CD4-positive, CD25-positive, alpha-beta regulatory T cell (primary cell): ENCODE measurements at places on chromosomes 16 and 17. TPM values are rescaled to one million over a fixed set of nuclear protein-coding genes. Genes with fewer than 3 reads are reported as not detected.

GRCh38 chr17:79732254-79732653, 1.5 kb downstream of the ENPP7 start:
- H3K27me3 ChIP-seq = no peaks in the 10 kb centered on the region
- no peaks in the 10 kb centered on the region for H3K36me3 ChIP-seq
- no peak overlapping the region for H3K27ac ChIP-seq
- no peak overlapping the region for H3K4me3 ChIP-seq
- H3K4me1 ChIP-seq = peaks cover 4% of the 10 kb centered on the region

GRCh38 chr17:38657824-38658740, 16.7 kb downstream of the EPOP start:
- H3K36me3 ChIP-seq = no peaks in the 10 kb centered on the region
- peaks cover 9% of the 10 kb centered on the region for H3K4me1 ChIP-seq
- no peak overlapping the region for H3K4me3 ChIP-seq
- no peak overlapping the region for H3K27ac ChIP-seq

GRCh38 chr17:82101301-82101715, 3.3 kb upstream of the FASN start:
- no peak overlapping the region for H3K27ac ChIP-seq
- H3K4me3 ChIP-seq = no peak overlapping the region
- no peaks in the 10 kb centered on the region for H3K36me3 ChIP-seq
- H3K4me1 ChIP-seq = peaks cover 35% of the 10 kb centered on the region
- no peaks in the 10 kb centered on the region for H3K27me3 ChIP-seq

- no peaks in the 10 kb centered on the region for H3K36me3 ChIP-seq
- H3K4me3 ChIP-seq = no peak overlapping the region
- no peak for DNase-seq
- no peak overlapping the region for H3K27ac ChIP-seq
- H3K4me1 ChIP-seq = peaks cover 8% of the 10 kb centered on the region
Observed at GRCh38 chr17:59416184-59416583, 84.7 kb downstream of the YPEL2 start.

DNA sequence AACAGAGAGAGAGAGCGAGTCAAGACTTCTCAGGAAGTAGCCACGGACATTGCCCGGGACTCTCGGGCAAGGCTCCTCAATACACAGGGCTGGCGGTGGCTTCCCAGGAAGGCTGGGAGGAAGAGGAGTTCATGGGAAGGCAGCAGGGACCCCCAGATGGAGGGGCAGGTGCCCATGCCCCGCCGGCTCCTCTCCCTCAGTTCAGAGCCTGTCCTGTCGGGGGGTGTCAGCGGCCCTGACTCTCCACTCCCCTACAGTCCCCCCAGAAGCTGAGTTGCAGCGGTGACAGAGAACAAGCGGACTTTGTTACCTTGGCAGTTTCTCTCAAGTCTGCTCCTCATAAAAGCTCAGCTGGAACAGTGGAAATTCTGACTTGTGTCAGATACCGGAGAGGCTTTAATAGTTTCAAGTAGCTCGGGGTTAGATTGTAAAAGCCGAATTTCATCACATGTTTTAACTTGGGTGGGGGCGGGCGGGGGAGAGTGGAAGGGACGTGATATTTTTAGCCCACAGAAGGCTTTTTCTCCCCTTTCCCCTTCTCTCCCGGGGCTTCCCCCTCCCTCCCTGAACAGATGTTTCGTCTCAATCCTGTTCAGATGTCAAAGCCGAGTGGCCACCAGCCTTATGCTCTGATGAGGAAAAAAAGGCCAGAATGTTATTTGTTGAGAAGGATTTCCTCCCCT, 65.2 kb downstream of the NKD1 start:
- no peak for DNase-seq
- no peaks in the 10 kb centered on the region for H3K4me1 ChIP-seq
- no peak overlapping the region for H3K27ac ChIP-seq
- H3K36me3 ChIP-seq = no peaks in the 10 kb centered on the region

- H3K36me3 ChIP-seq = peaks cover 18% of the 10 kb centered on the region
- no peak overlapping the region for H3K4me3 ChIP-seq
- no peaks in the 10 kb centered on the region for H3K4me1 ChIP-seq
- H3K27ac ChIP-seq = no peak overlapping the region
- H3K27me3 ChIP-seq = no peaks in the 10 kb centered on the region
Observed at GRCh38 chr17:15509095-15509494, 41.7 kb upstream of the CDRT4 start.

DNA sequence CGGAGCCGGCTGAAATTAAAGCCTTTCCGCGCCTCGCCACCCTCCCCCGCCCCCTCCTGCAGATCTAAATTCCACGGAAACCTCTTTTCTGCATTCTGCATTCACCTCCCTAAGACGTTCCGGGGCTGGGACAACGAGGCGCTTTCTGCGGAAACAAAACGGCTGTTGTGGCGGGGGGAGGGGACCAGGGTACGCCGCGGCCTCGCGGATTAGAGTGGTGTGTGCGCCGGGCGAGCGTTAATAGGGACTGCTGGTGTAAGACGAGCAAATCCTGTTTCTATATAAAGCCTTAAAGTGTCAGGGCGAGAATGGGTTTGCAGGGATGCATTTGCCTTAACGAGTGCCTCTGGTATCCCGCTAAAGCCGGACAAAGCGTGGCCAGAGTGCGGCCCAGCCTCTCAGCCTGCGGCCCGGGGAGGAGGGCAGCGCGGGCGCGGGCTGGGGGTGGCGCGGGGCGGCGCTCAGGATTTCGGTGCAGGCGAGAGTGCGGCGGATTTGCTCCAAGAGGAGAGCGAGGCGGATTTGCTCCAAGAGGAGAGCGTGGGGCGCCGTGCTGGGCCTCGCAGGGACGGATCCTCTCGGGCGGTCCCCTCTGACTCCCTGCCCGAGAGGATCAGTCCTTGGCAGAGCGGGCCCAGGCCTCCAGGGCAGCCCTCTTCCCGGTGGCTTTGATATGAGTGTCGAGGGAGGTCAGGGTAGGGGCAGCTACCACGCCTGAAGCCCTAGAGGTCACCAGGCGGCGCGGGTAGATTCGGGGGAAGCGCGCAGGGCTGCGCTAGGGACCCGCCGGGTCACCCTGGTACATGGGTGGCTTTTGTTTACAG, 5.1 kb downstream of the BAHCC1 start:
- H3K4me3 ChIP-seq = no peak overlapping the region
- no peak overlapping the region for H3K27ac ChIP-seq
- no peaks in the 10 kb centered on the region for H3K36me3 ChIP-seq
- peaks cover 49% of the 10 kb centered on the region for H3K4me1 ChIP-seq
- peaks cover 18% of the 10 kb centered on the region for H3K27me3 ChIP-seq

Gene DOC2A
- polyA plus RNA-seq = not detected

Gene ENPP7
- polyA plus RNA-seq = not detected
